ENCODE measurements at places on chromosomes 16 and 17. TPM values are rescaled to one million over a fixed set of nuclear protein-coding genes. Genes with fewer than 3 reads are reported as not detected.

DNA sequence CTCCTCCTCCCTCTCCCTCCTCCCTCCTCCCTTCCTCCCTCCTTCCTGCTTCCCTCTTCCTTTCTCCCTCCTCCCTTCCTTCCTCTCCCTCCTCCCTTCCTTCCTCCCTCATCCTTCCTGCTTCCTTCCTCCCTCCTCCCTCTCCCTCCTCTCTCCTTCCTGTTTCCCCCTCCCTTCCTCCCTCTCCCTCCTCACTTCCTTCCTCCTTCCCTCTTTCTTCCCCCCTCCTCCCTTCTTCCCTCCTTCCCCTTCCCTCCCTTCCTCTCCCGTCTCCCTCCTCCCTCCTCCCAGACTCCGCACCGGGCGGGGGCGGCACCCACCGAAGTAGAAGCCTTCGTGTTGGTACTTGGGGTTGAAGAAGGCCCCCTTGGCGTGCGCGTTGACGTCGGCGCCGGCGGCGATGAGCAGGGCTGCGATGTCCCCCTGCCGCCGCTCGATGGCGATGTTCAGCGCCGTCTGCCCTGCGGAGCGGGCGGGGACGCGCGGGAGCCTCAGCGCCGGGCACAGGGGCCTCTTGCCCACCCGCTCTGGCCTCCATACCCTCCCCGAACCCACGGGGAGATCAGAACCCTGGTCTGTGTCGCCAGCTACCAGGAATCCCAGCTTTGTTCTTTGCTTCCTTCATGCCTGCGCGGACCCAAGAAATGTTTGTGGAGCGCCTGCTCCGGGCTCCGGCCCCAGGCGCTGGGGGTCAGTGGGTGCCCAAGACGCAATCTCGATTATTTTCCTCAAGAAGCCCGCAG, 22.2 kb downstream of the TRPV3 start:
- H3K36me3 ChIP-seq: no peaks in the 10 kb centered on the region
- H3K4me3 ChIP-seq: peak overlapping the region; percentile 35
- DNase-seq: peak; percentile 94
- no peaks in the 10 kb centered on the region for H3K27me3 ChIP-seq
- peak overlapping the region; percentile 67 for H3K27ac ChIP-seq

MMP25 gene
- polyA plus RNA-seq: 2.9 TPM

DNA sequence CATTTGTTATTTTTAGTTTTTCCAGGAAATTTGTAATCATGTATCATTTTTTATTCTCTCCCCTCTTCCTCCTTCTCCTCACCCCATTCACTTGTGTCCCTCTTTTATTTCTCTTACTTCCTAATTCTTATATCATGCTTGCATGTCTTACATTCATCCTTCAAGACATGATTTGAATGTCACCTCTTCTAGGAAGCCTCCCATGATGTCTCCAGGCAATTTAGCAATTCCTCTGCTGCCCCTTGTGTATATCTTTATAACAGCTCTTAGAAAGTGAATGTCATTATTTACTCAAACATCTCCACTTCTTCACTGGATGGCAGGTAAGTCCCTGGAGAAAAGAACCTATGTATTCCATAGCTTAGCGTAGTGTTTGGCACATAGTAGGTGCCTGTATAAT, 7.8 kb downstream of the HNF1B start:
- H3K4me3 ChIP-seq: no peak overlapping the region
- DNase-seq: no peak
- H3K4me1 ChIP-seq: peaks cover 4% of the 10 kb centered on the region
- H3K27ac ChIP-seq: no peak overlapping the region
- H3K27me3 ChIP-seq: peaks cover 14% of the 10 kb centered on the region
- peaks cover 9% of the 10 kb centered on the region for H3K36me3 ChIP-seq

DNA sequence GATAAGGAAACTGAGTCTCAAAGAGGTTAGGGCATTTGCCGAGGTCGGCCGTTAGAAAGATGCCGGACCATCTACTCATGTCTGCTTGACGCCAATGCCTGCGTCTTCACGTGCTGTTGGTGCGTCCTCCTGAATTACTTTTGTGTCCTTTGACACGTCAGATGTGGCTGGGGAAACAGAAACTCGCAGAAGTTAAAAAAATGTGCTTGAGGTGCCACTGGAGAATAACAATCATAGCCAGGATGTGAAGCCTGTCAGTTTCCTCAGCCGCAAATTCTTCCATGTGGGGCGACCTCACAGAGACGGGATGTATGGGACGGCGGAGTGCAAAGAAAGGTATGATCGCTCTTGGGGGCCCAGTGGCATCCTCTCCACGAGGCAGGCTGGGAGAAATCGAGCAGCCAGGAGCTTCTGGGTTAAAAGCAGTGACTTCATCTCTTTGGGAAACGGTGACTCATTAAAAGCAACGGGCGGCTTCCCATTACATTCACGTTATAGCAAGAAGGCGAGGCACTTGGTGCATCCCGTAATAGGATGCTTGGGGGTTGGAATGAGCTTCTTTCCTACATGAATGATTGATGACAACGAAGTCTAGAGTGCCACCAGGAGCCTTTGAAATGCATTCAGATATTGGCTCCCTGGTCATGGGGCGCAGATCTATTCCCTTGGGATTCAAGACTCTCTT, 67.8 kb downstream of the BMERB1 start:
- no peaks in the 10 kb centered on the region for H3K27me3 ChIP-seq
- no peak overlapping the region for H3K27ac ChIP-seq
- no peaks in the 10 kb centered on the region for H3K36me3 ChIP-seq
- H3K4me3 ChIP-seq: no peak overlapping the region
- peaks cover 7% of the 10 kb centered on the region for H3K4me1 ChIP-seq

- H3K4me3 ChIP-seq: no peak overlapping the region
- peaks cover 5% of the 10 kb centered on the region for H3K4me1 ChIP-seq
- DNase-seq: peak; percentile 92
These were observed 44.4 kb upstream of the MED13 start for GRCh38 chr17:62109378-62109902.

MYL4 gene
- 2.1 TPM for polyA plus RNA-seq

DEXI gene
- 23.7 TPM for polyA plus RNA-seq

DNA sequence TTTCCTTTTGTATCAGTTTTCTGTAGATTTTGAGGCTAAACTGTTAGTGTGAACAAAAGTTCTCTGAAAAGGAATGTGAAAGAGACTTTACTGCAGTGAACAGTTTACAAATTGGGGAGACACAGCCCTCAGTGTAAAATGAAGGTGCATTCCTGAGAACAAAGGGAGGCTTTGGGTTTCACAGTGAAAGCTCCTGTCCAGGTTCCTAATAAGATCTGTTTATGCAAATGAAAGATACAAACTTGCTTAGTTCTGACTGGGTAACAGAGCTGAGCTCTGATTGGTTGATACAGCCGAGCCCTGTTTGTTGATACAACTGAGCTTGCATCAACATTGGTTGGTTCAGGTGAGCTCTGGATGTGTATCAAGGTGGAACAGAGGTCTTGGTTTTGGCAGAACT, 8.3 kb upstream of the CDRT15 start:
- DNase-seq: no peak
- no peak overlapping the region for H3K4me3 ChIP-seq
- H3K27ac ChIP-seq: no peak overlapping the region
- H3K4me1 ChIP-seq: no peaks in the 10 kb centered on the region
- H3K36me3 ChIP-seq: no peaks in the 10 kb centered on the region

SAMD14 gene
- 1.6 TPM for polyA plus RNA-seq

DNA sequence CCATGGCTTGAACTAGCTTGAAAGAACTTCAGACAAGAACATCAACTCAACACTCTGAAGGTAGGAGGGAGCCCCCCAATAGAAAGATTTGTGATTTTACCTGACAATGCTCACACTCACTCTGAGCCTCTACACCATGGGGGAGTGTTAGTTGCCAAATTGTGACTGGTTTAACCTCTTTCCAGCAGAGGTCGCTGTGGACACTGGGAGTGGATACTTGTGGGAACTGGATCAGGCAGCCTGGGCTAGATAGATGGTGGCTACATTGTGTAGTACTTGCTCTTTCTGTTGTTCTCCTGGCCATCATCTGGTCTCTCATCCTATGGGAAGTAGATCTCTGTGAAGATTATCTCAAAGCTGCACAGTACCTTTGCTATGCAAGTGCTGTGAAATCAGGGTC, 2.9 kb downstream of the SMPD3 start:
- peak; percentile 79 for DNase-seq
- H3K4me3 ChIP-seq: no peak overlapping the region
- H3K27me3 ChIP-seq: peaks cover 4% of the 10 kb centered on the region

DNA sequence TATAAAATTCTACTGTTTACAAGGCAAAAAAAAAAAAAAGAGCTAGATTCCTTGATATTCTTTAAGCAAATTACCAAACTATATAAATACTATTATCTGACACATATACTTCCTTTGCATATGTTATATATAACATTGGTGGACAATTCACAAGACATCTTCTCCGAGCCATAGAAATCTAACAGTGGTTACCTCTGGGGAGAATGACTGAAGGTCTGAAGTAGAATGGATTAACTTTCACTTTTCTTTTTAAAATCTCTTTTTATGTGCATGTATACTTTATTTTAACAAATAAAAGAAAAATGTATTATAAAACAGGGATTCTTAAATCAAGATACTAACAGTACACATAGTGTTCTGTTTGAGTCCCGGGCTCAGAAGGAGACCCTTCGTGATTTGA, 131.0 kb downstream of the MRTFB start:
- no peaks in the 10 kb centered on the region for H3K27me3 ChIP-seq
- H3K27ac ChIP-seq: peak overlapping the region; percentile 34
- H3K4me1 ChIP-seq: peaks cover 18% of the 10 kb centered on the region
- no peaks in the 10 kb centered on the region for H3K36me3 ChIP-seq
- no peak for DNase-seq
- no peak overlapping the region for H3K4me3 ChIP-seq

DNA sequence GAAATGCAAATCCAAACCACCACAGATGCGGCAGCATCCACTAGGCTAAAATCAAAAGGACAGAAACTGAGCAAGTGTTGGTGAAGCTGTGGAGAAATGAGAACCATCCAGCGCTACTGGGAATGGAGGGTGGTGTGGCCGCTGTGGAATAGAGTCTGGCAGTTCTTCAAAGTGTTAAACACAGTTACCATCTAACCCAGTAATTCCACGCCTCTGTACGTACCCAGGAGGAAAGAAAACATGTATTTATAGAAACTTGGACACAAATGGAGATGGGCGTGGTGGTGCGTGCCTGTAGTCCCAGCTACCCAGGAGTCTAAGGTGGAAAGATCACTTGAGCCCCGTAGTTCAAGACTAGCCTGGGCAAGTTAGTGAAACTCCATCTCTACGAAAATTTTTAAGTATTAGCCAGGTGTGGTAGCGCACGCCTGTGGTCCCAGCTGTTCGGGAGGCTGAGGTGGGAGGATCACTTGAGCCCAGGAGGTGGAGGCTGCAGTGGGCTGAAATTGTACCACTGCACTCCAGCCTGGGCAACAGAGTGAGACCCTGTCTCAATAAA, 11.6 kb downstream of the SLC25A10 start:
- DNase-seq: no peak
- no peaks in the 10 kb centered on the region for H3K27me3 ChIP-seq
- no peak overlapping the region for H3K4me3 ChIP-seq
- H3K4me1 ChIP-seq: peaks cover 33% of the 10 kb centered on the region

DNA sequence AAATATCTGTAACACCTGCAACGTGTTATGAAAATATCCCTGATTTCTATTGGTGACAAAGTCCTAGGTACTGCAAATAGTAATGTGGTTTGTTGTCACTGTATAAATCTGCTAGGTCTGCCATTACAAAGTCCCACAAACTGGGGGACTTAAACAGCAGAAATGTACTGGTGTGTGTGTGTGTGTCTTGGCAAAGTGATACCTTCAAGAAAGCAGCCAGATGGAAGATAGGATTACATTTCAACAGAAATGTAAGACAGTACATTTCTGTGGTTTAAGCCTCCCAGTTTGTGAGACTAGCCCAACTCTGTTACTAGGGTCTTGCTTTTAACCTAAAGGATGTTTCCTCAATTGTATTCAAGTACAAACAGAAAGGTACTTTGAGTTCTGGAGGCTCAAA, 531.7 kb downstream of the NPIPA7 start:
- no peak for DNase-seq
- no peak overlapping the region for H3K27ac ChIP-seq
- H3K27me3 ChIP-seq: no peaks in the 10 kb centered on the region
- no peaks in the 10 kb centered on the region for H3K36me3 ChIP-seq

MRPL38 gene
- polyA plus RNA-seq: 89.2 TPM

KRTAP1-5 gene
- not detected for polyA plus RNA-seq

DNA sequence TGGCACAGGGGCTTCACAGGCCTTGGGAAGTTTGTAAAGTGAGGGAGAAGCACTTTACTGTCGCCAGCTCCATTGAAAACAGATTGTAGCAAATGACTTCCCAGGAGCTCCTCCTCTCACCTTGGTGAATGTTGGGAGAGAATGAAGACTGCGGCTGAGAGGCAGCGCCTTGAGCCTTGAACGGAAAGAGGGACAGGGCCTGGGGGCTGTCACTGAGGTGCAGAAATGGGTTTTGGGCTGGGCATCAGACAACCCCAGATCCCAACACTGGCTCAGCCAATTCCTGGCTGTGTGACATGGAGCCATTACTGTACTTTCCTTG, 603 bp upstream of the MRTFB start:
- DNase-seq: no peak
- peaks cover 44% of the 10 kb centered on the region for H3K4me1 ChIP-seq
- H3K36me3 ChIP-seq: no peaks in the 10 kb centered on the region
- peak overlapping the region; percentile 99 for H3K4me3 ChIP-seq

- H3K4me3 ChIP-seq: no peak overlapping the region
- no peaks in the 10 kb centered on the region for H3K36me3 ChIP-seq
- H3K4me1 ChIP-seq: no peaks in the 10 kb centered on the region
These were observed 40.3 kb upstream of the KIFC3 start for GRCh38 chr16:57842601-57843000.

DNA sequence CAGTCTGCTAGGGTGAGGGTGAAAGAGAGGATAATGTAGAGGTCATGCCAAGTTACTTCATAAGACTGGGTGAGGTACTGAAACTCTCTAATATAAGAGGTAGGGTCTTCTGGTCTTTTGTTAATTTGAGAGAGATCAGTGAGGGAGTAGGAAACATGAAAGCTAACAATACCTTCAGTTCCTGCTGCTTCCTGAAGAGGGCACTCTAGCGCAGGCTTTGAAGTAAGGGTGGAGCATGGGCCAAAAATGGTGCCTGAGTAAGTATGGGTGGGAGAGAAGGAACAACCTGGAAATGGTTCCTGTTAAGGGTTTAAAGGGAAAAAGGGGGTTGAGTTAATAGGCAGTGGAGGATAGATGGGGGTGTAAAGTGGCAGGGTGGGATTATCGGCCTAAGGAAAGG, 2449.5 kb downstream of the TP53TG3F start:
- no peak overlapping the region for H3K27ac ChIP-seq
- no peaks in the 10 kb centered on the region for H3K27me3 ChIP-seq
- no peaks in the 10 kb centered on the region for H3K36me3 ChIP-seq
- no peak for DNase-seq
- no peaks in the 10 kb centered on the region for H3K4me1 ChIP-seq

SLFN11 gene
- 2.4 TPM for polyA plus RNA-seq

OXLD1 gene
- 82.2 TPM for polyA plus RNA-seq

- H3K27ac ChIP-seq: no peak overlapping the region
- H3K4me3 ChIP-seq: no peak overlapping the region
- no peaks in the 10 kb centered on the region for H3K4me1 ChIP-seq
- no peak for DNase-seq
- H3K36me3 ChIP-seq: no peaks in the 10 kb centered on the region
These were observed 60.4 kb downstream of the HS3ST2 start for GRCh38 chr16:22874394-22874793.

MPP3 gene
- 0.31 TPM for polyA plus RNA-seq

- peaks cover 40% of the 10 kb centered on the region for H3K4me1 ChIP-seq
- H3K27me3 ChIP-seq: peaks cover 69% of the 10 kb centered on the region
- no peak overlapping the region for H3K27ac ChIP-seq
- no peak for DNase-seq
- H3K4me3 ChIP-seq: peak overlapping the region; percentile 69
These were observed 388 bp downstream of the RHBDL3 start for GRCh38 chr17:32266051-32266388.

GRCh38 chr17:2018716-2019510, 6.2 kb downstream of the RTN4RL1 start:
- H3K36me3 ChIP-seq: no peaks in the 10 kb centered on the region
- peaks cover 13% of the 10 kb centered on the region for H3K4me1 ChIP-seq
- no peak overlapping the region for H3K27ac ChIP-seq
- no peak overlapping the region for H3K4me3 ChIP-seq

CDRT15 gene
- not detected for polyA plus RNA-seq

Data from stomach (tissue), 19 donors.